Natural killer cell treated with Interleukin-12 subunit alpha and Interleukin-12 subunit beta and Interleukin-15 and Interleukin-18, amount 100 ng/mL, for 72 hours (primary cell): ENCODE measurements at places on chromosomes 7 and 10. TPM values are rescaled to one million over a fixed set of nuclear protein-coding genes. Genes with fewer than 3 reads are reported as not detected.

Gene EPO
- not detected for total RNA-seq

GRCh38 chr7:24773646-24774045 is 16.4 kb upstream of the GSDME start:
- DNase-seq: no peak

DNA sequence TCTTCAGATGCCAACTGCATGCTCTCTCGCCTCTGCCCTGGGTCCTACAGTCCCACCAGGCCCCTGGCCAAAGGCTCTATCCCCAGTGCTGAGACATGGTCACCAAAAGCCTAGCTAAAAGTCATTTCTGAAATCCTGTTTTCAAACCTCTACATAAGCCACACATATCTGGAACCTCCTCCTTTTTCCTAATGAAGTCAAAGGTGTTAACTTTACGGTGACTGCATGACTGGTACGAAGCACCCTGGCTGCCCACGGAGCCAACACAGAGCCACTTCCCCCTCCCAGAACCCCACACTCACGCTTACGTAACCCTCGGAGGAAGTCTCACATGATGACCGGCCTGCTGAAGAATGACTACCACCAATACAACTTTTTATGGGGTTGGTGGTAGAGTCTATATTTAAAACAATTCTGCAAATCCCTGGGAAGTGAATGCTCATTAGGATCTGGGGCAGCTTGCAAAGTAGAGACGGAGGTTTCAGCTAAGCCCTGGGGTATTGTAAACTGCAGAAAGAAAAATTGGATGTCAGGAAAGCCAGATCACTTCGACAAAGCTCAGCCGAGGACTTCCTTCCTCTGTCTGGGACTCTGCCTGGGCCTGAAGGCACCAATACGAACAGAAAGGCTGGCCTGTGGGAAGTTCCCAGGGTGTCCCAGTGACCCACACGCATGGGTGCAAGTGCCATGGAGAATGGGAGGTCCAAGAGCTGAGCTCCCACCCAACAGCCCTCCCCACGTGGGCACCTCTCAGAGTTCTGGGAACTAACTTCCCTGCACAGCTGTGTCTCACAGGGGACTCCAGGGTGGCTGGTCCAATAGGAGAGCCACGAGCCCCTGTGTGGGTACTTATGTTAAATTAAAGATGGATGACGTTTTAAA is 50.7 kb downstream of the PDGFA start:
- peak; percentile 71 for DNase-seq

DNA sequence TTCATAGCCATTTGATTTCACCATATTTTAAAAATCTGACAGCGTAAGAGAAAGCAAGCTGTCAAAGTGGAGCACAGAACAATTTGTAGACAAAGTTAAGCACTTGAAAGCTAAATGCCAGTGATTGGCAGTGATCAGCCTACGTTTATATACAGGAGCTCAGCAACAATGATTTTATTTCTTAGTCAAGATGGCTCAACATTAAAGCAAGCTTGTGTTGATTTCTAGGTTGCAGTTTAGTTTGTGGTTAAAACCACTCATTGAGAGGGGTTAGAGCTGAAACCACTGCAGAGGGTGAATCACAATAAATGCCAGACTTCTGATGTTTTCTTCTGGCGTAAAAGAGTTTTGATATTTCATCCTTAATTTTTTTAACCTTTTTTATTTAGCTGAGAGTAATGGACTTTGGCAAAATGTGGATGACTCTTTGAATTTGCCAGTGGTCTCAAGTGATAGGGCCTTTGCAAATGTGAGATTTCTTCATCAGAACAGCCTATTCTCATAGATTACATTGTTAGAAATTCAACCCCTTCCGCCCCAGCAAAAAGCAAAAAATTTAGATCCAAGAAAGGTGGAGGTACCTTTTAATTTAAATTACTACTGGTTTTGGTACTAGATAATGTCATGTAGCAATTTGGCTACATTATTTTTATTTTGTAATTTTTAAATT is 73.8 kb downstream of the SHOC2 start:
- peak; percentile 62 for DNase-seq

DNA sequence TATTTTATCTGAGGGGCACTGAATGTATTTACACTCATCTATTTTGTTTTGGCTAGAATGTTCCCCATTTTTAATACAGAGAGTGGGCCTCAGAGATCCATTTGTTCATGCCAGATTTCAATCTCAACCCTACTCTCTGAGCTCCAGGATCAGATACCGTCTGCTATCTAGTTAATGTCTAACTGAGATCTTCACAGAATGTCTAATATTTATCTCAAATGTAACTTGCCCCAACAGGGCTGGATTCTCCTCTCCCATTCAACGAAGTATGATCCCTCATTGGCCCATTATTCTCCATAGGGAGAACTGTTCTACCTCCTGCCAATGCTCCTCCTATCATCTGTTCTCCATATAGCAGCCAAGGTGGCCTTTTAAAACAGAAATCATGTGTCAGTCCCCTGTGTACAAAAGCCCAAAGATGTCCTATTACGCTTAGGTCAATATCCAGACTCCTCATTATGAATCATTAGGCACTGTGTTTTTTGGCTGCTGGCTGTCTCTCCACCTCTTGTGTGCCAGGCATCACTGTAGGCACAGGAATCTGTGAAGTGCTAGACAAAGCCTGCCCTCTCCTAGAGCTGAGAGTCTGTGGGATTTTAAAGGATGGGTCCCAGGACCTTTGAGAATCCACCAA is 169.3 kb upstream of the AGK start:
- DNase-seq: no peak

DNA sequence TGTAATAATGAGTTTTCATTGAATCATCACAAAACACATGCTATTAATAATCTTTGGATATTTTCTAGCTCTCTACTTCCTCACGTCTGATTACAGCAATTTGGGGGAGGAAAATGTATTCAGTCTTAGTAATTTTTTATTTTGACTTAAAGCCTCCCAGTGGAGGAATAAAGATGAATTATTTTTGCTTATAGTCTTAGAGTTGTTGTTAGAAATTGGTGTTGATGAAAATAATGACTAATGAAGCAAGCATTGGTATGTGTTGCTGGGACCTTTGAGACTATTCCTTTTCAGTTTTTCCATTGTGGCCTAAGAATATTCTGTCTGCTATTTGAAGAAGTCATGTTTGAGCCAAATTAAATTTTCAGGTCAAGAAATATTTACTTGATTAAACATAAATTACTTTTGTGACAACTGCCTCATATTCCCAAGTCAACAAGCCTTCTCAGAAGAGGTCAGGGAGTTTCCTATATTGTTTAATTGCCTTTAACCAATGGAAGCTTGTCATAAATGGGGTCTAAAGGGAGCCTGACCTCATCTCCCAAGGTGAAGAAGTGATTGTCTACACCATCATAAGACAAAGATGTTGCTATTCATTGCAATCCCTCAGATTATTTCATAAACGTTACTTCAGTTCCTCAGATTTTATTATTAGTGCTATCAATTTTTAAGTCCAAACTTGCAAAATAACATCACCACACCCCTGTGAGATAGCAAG is 90.0 kb downstream of the ST7 start:
- DNase-seq: no peak

- no peak for DNase-seq
These were observed 36.1 kb downstream of the GRK5 start for GRCh38 chr10:119243488-119243887.

GRCh38 chr7:98779800-98780587 is 89.8 kb downstream of the TMEM130 start:
- no peak for DNase-seq

Gene FANK1
- not detected for total RNA-seq

Gene DYNC1I1
- not detected for total RNA-seq

GRCh38 chr7:29940199-29940598 is 49.4 kb downstream of the SCRN1 start:
- no peak for DNase-seq

DNA sequence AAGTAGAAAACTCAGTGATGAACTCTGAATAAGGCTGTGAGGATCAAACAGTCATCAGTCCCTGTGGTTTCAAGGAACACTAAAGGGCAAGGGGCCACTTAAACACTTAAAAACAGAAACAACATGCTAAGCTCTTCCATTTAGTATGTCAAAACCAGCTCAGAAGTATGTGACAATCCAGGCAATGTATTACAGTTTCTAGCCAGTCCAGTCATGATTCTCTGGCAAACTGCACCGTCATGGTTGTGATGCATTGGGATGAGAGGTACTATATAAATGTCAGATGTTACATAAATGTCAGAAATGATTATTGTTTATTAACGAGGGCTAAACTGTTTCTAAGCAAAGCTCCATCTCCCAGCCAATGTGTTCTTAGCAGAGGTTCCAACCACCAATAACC is 4.7 kb upstream of the CREB5 start:
- DNase-seq: no peak

DNA sequence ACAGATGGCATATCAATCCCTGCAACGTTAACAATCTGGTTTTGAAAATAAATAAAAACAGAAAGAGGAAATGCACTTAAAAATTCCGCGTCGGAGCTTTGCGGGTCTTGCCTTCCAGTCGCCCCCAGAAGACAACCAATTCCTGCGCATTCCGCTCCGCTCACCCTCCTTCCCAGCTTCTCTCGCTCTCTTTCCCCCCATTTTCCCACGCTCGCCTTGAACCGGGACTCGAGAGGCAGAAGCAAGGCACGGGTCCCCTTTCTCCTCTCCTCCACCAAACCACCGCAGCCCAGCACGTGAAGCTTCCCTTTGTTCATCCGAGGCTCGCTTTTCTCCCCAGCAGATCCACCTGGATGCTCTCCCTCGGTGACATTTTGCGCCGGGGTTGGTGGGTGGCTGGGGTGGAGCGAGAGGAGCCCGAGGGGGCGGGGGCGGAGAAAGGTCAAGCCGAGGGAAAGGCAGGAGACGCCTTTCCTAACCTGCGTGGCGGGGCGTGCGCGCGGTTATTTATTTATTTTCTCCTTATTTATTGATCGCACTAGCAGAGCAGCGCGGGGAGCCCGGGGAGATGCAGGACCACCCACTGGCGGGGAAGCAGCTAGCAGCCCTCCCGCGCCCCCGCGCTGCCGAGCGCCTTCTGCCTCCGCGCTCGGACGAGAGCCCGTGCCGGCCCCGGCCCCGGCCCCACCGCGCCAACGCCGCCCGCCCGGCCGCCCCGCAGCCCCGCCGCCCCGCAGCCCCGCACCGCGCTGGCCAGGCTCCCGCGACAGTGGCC is at the start of gene KCND2:
TSS of gene KCND2 (plus strand) at position 475 of the 775 bp plus-strand sequence.
- no peak for DNase-seq

Gene LRRD1
- not detected for total RNA-seq
